Activated CD8-positive, alpha-beta memory T cell treated with anti-CD3 and anti-CD28 coated beads for 4 hours (primary cell): ENCODE measurements at places on chromosomes 6 and 20.

DNA sequence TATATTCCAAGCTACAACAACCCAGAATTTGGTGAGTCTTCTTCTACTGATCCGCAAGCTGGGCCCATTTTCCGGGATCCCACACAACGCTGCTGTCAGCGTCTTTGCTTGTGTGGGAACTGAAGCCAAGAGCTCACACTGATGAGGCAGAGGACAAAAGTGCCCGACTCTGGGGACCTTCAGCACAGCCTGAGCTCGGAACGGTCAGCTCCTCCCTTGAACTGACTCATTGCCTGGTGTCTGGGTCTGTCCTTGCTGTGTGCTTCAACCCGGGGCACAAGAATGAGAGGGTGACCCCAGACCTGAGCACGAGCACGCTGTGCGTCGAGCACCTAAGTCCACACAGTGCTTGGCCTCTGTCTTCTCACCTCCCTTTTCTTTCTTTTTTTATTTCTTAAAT lies 33.5 kb downstream of the DACT2 start:
- DNase-seq: no peak

- DNase-seq: no peak
These were observed 22.4 kb downstream of the ZNF311 start for GRCh38 chr6:28982476-28983266.

- DNase-seq: no peak
These were observed 8.2 kb upstream of the EFHC1 start for GRCh38 chr6:52411911-52412310.

DNA sequence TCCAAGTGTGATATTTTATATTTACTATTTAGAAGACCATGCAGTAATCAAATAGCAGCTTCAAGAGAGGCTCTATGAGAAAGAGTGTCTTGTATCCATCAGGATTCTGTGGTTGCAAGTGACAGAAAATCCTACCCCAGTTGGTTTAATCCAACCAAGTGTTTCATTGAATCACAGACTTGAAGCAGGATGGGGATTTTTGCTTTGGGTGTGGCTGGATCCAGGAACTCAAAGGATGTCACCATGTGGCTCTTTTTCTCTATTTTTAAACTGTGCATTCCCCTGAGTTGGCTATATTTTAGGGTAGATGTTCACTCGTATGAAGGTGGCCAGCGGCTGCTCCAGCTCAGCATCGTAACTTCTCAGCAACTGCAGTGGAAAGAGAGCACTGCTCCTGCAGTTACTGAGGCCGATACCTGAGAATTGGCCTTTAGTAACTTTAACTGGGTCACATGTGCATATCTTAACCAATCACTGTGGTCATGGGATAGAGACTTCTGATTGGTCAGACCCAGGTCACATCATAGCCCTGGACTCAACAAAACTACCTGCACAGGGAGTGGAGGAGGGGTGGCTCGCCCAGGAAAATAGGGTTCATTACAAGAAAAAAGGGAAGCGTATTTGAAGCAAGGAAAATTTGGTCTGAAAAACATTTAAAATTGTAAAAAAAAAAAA lies 396.1 kb upstream of the SULF2 start:
- DNase-seq: no peak

DNA sequence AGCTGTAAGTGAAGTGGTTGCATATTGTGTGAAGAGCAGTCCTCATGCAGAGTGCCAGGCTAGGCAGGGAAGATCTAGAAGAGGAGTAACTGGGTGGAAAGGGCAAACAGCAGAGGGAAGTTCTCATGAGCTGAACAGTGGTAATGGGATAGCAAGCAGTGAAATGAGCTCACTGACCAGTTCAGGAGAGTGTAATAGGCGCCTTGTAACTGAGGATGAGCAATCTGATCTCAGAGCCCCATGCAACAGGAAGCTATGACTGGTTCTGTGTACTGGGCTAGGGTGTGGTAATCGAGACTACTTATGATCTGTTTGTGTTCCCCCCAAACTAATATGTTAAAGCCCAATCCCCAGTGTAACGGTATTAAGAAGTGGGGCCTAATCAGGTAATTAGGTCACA lies 98.6 kb downstream of the RFX6 start:
- DNase-seq: no peak

GRCh38 chr6:28769626-28770402 lies 154.0 kb downstream of the TRIM27 start:
- no peak for DNase-seq

DNA sequence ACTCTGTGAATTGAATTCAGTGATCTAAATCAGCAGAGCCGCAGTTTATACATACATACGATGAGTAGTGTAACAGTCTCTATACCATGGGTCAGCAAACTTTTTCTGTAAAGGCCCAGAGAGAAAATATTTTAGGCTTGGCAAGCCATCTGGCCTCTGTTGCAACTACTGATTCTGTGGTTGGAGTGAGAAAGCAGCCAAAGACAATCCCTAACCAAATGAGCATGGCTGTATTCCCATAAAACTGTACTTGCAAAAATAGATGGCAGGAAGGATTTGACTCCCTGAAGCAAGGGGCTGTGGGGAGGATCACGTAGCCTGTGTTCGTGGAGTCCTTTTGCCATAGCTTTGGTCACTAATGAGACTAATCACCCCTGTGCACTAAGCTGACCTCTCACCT lies 17.9 kb upstream of the MOCS1 start:
- no peak for DNase-seq

DNA sequence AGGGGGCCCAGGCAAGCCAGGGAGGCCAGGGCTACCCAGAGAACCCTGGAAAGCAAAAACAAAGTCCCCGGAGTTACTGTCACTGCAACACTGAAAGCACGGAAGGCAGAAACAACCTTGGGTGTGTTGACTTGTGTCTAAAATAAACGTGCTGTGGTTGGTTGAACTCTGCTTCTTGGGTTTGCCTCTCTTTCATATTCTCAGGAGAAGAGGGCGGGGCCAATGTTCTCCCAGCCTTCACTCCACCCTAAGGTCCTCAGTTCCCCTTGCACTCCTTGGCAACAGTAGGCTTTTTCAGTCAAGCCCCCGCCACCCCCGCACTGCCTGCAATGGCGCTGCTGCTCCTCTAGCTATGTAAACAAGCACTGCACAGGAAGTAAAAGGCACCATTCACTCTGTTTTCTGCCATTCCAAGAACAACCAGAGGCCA lies 60.9 kb downstream of the COL9A1 start:
- DNase-seq: no peak

- DNase-seq: no peak
These were observed 3.1 kb upstream of the CLDN20 start for GRCh38 chr6:155260686-155261085.

DNA sequence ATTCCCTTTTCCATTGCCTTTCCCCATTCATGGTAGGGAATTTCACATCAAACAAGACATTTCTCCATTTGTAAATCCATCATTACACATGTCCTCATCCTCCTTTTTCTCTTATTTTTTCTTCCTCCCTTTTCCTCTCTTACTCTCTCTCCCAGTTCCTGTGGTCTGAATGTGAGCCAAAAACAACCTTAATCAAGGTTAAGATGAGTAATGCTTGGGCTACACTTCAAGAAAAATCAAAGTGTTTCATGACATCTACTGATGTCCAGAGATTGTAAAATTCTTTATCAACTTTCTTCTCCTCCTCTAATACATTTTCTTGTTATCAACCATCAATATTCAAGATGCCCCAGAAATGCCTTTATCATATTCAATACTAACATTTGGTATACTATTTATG lies 208.0 kb upstream of the PRND start:
- DNase-seq: no peak

DNA sequence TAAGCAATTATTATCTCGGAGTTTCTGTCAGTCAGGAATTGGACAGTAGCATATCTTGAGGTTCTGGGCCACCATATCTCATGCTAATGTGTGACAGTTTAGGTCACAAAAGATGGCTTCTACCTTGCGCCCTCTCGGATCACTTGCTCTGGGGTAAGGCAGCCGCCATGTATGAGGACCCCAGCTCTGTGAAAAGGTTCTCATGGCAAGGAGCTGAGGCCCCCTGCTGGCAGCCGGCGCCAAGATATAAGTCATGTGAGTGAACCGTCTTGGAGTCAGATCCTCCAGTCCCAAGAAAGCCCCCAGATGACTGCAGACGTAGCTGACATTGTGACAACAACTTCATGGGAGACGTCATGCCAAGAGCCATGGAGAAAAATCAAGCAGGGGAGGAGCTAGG lies 670.8 kb downstream of the KIF16B start:
- no peak for DNase-seq

GRCh38 chr6:117512987-117513573 lies 30.6 kb downstream of the DCBLD1 start:
- no peak for DNase-seq

GRCh38 chr6:35370124-35370741 lies 27.9 kb downstream of the PPARD start:
- peak; percentile 23 for DNase-seq

- DNase-seq: no peak
These were observed 88.8 kb downstream of the PRND start for GRCh38 chr20:4810426-4811019.

- DNase-seq: no peak
These were observed 515.4 kb upstream of the PTCHD4 start for GRCh38 chr6:48626421-48626820.

GRCh38 chr6:140566781-140567277 lies 1192.4 kb upstream of the CITED2 start:
- no peak for DNase-seq

DNA sequence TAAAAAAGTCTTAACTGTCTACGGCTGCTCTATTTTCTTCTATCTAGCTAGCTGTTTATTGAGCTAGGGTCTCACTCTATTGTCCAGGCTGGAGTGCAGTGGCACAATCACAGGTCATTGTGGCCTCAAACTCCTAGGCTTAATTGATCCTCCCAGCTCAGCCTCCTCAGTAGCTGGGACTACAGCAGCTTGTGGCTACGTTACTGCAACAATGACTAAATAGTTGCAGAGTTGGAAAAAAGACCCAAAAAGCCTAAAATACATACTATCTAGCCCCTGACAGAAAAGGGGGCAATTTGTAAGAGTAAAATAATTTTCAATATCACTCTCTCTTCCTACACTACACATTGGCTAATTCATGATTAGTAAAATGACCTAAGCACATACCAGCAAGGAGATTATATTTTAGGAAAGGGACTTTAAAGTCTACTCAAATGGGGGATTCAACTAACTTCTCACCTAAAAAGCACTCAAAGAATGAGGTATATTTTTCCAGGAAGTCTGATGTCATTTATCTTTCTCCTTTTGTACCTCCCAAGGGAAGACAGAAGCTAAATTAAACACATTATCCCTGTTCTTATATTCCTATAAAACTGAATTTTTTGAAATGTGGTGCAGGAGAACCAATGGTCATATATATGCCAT lies 82.8 kb downstream of the ZMYND8 start:
- DNase-seq: no peak

DNA sequence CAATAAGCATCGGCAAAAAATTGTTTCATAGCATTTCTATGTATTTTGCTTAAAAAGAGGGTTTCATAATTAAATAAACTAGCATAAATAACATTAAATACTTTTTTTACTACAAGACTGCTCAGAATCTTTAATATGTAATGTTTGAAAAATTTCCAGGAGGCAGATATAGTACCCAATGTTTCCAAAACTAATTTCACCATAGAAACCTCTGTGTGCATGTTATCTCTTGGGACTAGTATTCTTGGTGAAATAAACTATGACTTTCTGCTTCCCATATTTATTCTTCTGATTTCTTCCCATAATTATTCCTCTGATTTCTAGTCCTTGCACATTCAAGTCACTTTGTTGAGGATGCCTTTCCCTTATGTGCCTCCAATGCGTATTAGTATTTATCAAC lies 94.5 kb downstream of the PTPRK start:
- DNase-seq: no peak

DNA sequence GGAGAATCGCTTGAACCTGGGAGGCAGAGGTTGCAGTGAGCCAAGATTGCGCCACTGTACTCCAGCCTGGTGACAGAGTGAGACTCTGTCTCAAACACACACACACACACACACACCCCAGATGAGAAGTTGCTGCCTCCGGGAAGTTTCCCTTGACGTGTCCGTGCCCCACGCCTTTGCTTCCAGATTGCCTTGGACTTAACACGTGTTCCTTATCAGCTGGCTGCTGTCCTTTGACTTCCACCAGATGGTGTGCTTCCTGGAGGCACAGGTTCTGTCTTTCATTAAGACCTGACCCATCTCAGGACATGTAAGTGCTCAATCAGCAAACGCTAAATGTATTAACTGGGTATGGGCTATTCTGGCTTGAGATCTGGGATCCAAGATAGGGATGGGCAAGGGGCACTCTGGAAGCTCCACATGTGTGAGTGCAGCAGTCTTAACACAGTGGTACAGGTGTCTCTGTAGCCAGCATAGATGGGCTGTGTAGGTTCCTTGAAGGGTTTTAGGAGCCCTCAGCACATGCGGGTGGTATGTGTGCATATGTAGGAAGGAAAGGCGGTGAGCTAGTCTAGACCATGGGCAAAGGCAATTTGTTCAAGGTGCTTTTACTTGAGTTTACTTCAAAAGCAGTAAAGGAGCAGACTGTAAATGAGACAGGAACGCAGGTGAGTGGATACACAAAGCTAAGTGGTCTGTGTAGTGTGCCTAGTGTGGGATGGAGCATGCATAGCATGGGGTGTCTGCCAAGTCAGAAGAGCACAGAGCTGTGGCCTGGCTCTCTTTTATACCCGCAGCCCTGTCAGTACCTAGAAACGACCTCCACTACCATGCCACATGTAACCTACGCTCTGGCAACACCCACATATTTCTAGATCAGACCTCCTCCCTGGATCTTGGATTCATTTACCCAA lies 11.6 kb downstream of the PIGT start:
- DNase-seq: no peak

GRCh38 chr6:125846292-125847024 lies 55.7 kb downstream of the NCOA7 start:
- DNase-seq: no peak

- no peak for DNase-seq
These were observed 89.8 kb downstream of the ARHGAP18 start for GRCh38 chr6:129620234-129620610.

- no peak for DNase-seq
These were observed 88.4 kb downstream of the ID4 start for GRCh38 chr6:19925533-19925932.

DNA sequence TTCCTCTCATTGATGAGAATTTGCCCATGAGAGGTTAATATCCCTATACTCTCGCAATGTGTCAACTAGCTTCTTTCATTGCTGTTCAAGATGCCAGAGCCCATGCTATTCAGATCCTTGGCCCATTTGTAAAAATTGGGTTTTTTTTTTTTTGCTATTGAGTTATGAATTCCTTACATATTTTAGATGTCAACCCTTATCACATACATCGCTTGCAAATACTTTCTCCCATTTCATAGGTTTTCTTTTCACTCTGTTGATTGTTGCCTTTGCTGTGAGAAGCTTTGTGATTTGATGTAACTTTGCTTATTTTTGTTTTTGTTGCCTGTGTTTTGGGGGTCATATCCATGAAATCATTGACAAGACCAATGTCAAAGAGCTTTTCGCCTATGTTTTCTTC lies 32.2 kb upstream of the IPCEF1 start:
- no peak for DNase-seq

- DNase-seq: peak; percentile 51
These were observed 125.2 kb downstream of the HIVEP2 start for GRCh38 chr6:142819603-142820337.

- DNase-seq: no peak
These were observed 289 bp downstream of the FOXP4 start for GRCh38 chr6:41546475-41546865.
